SK-N-SH (cell line): ENCODE measurements at places on chromosomes 3 and 15. TPM values are rescaled to one million over a fixed set of nuclear protein-coding genes. Genes with fewer than 3 reads are reported as not detected.

NR2F2 gene
- 2.8 and 3.9 TPM in 2 replicates for polyA plus RNA-seq

RPP25 gene
- polyA plus RNA-seq = 1.7 TPM in 2 replicates

FBXW12 gene
- polyA plus RNA-seq = 0.07 TPM in 1 of 2 replicates, not detected in the other

IQCB1 gene
- polyA plus RNA-seq = 10.4 and 14.3 TPM in 2 replicates

NPAP1 gene
- under 0.01 TPM in 1 of 2 replicates, not detected in the other for polyA plus RNA-seq

GADL1 gene
- polyA plus RNA-seq = not detected in 2 replicates

ZNF35 gene
- 2.4 and 4.5 TPM in 2 replicates for polyA plus RNA-seq

CCDC33 gene
- polyA plus RNA-seq = 3.3 and 4.0 TPM in 2 replicates

GABRR3 gene
- not detected in 2 replicates for polyA plus RNA-seq

LIPC gene
- not detected in 2 replicates for polyA plus RNA-seq

TRH gene
- not detected in 2 replicates for polyA plus RNA-seq

OIP5 gene
- 7.2 and 8.4 TPM in 2 replicates for polyA plus RNA-seq

DNA sequence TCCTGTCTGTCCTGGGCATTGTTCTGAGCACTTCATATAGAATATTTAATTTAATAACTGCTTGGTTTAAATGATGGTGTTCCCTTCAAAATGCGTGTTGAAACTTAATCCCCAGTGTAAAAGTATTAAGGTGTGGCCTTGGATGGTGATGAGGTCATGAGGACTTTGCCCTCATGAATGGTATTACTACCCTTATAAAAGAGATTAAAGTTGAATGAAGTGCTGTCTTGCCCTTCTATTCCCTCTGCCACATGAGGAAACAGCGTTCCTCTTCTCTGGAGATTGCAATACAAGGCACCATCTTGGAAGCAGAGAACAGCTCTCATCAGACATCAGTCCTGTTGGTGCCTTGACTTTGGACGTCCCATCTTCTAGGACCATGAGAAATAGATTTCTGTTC is 374.4 kb downstream of the PTPRG start:
- H3K4me1 ChIP-seq = peaks cover 3% of the 10 kb centered on the region; the same call in 1 of the 2 replicates
- H3K27ac ChIP-seq = no peak overlapping the region
- H3K4me3 ChIP-seq = no peak overlapping the region
- H3K36me3 ChIP-seq = no peaks in the 10 kb centered on the region

DNA sequence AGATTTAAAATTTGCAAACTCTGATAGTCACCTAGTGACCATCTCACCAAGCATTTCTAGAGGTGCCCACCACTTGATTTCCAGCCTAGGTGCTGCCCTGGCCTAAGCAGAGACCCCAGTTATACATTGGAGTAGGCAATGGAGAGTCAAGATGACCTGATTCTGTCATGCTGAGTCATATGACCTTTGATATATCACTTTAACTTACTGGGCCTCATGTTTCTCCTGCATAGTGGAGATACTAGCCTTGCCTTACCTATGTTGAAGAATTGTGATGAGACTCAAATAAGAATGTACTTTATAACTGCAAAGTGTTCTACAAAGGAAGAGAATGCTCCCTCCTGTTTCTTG is 75.5 kb upstream of the XCR1 start:
- H3K27me3 ChIP-seq = peaks cover 26% of the 10 kb centered on the region; the same call in 1 of the 2 replicates
- H3K4me3 ChIP-seq = no peak overlapping the region
- H3K4me1 ChIP-seq = no peaks in the 10 kb centered on the region
- H3K27ac ChIP-seq = no peak overlapping the region
- no peaks in the 10 kb centered on the region for H3K36me3 ChIP-seq

DNA sequence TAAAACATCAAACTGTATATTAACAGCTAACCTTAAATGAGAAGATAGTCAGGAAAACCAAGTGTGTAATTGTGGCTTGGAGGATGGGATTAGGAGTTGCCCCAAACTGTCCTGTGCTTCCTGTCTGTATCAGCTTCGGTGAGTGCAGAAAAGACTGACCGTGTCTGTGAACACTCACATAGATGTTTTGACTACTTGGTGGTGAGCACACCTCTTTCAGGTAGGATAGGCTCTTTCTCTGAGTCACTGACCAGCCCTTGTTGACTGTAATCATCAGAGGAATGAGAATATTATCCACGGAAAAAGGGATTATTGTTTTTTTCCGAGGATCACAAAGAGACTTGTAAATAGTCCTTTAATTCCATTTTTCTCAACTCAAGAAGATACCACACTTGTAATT is 51.5 kb downstream of the GMNC start:
- no peak overlapping the region for H3K4me3 ChIP-seq
- H3K4me1 ChIP-seq = no peaks in the 10 kb centered on the region
- no peaks in the 10 kb centered on the region for H3K36me3 ChIP-seq
- H3K27me3 ChIP-seq = no peaks in the 10 kb centered on the region
- no peak for DNase-seq
- H3K27ac ChIP-seq = no peak overlapping the region

DNA sequence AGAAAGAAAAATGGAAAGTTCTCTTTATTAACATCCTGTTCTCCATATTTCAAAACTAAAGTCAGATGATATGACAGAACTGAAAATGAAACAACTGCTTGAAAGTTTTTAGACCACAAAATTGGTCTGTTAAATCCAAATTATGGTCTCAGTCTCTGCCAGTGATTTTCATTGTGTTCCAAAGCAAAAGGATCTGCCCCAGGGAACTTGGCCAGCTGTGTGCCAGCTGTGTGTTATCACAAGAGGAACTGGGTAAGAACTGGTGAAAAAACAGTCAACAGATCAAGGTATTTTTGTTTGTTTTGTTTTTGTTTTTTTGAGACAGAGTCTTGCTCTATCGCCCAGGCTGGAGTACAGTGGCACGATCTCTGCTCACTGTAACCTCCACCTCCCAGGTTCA is 323.3 kb downstream of the CTNNB1 start:
- peak; percentile 9 for DNase-seq
- no peaks in the 10 kb centered on the region for H3K4me1 ChIP-seq
- H3K36me3 ChIP-seq = no peaks in the 10 kb centered on the region
- no peak overlapping the region for H3K27ac ChIP-seq
- no peak overlapping the region for H3K4me3 ChIP-seq
- no peaks in the 10 kb centered on the region for H3K27me3 ChIP-seq

DNA sequence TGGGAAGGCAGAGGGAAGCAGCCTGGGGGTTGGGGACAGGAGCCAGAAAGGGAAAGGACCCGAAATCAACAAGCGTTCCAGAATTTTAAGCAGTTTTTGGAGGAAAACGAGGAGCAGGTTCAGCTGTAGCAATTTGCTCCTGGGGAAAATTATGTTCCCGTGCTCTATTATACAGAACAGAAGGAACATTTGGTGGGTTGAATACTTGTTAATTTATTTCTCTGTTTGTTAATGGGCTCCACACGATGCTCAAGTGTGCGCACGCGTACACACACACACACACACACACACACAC is 149.2 kb upstream of the LINGO1 start:
- H3K27me3 ChIP-seq = peaks cover 11% of the 10 kb centered on the region; the same call in 1 of the 2 replicates
- no peak overlapping the region for H3K4me3 ChIP-seq
- no peaks in the 10 kb centered on the region for H3K36me3 ChIP-seq
- H3K4me1 ChIP-seq = no peaks in the 10 kb centered on the region

GRCh38 chr3:126891141-126891540 is 91.8 kb upstream of the PLXNA1 start:
- DNase-seq = no peak
- no peak overlapping the region for H3K27ac ChIP-seq
- no peaks in the 10 kb centered on the region for H3K36me3 ChIP-seq
- H3K4me1 ChIP-seq = peaks cover 7% of the 10 kb centered on the region

GRCh38 chr3:149613988-149614387 is 43.8 kb downstream of the WWTR1 start:
- DNase-seq = no peak
- H3K4me1 ChIP-seq = peaks cover 3% of the 10 kb centered on the region; the same call in 1 of the 2 replicates

DNA sequence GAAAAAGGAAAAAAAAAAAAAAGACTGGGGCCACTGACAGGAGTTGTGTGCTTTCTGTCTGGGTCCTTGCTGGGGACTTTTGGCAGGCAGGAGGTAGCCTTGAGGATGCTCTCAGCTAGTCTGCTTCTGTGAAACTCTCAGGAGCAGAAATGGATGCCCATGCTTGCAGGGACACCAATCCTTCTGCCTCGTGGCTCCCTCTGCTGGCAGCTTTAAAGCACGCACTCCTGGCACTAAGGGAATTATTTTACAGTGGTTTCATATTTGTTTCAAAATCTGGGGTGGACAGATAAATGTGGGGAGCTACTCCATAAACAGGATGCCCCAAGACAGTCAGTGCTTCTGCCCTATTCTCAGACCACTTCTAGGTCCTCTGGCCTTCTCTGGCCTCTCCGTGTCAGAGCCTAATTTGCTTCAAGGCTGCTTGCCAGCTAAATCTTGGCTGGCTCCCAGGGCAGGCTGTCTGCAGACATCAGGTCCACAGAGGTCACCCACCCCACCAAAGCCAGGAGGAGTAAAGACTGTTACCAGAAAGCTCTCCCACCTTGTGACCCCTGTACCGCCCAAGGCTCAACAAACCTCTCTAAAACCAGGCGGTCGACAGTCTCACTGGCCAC is 17.1 kb downstream of the TRAIP start:
- peak overlapping the region; percentile 93 for H3K27ac ChIP-seq
- peaks cover 5% of the 10 kb centered on the region for H3K36me3 ChIP-seq
- peak; percentile 74 for DNase-seq
- H3K4me3 ChIP-seq = no peak overlapping the region; the same call in 1 of the 2 replicates

- H3K4me1 ChIP-seq = no peaks in the 10 kb centered on the region
- H3K27me3 ChIP-seq = no peaks in the 10 kb centered on the region
- H3K27ac ChIP-seq = no peak overlapping the region
- no peak overlapping the region for H3K4me3 ChIP-seq
- DNase-seq = no peak
Observed at GRCh38 chr3:154361099-154361498, 36.8 kb upstream of the DHX36 start.

- H3K27me3 ChIP-seq = peaks cover 38% of the 10 kb centered on the region
- H3K4me1 ChIP-seq = peaks cover 5% of the 10 kb centered on the region; the same call in 1 of the 2 replicates
- no peaks in the 10 kb centered on the region for H3K36me3 ChIP-seq
- peak; percentile 21 for DNase-seq
- no peak overlapping the region for H3K27ac ChIP-seq
- no peak overlapping the region for H3K4me3 ChIP-seq
Observed at GRCh38 chr3:137761099-137761562, 3.0 kb upstream of the SOX14 start.

- H3K4me1 ChIP-seq = no peaks in the 10 kb centered on the region
- no peak for DNase-seq
- no peak overlapping the region for H3K27ac ChIP-seq
- no peaks in the 10 kb centered on the region for H3K27me3 ChIP-seq
Observed at GRCh38 chr3:134542287-134542958, 56.6 kb downstream of the CEP63 start.

DNA sequence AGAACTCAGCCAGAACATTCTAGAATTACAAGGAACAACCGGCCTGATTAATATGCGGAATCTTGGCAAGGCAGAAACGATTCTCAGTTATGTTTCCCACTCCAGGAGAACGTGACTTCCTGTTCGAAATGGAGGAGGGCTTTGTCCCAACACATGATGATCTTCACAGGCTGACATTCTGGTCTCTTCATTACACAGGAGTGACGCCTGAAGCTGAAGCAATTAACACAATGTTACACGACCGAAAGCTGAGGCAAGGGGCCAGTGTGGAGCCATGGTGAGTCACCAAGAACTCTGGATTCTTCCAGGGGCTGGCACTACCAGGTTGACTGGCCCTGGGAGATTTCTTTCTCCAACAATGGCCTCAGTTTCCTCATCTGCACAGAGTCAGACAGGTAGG is 40.9 kb downstream of the RFTN1 start:
- H3K27ac ChIP-seq = no peak overlapping the region
- no peak overlapping the region for H3K4me3 ChIP-seq
- H3K36me3 ChIP-seq = peaks cover 19% of the 10 kb centered on the region
- peaks cover 25% of the 10 kb centered on the region; the same call in 1 of the 2 replicates for H3K4me1 ChIP-seq
- no peaks in the 10 kb centered on the region for H3K27me3 ChIP-seq

DNA sequence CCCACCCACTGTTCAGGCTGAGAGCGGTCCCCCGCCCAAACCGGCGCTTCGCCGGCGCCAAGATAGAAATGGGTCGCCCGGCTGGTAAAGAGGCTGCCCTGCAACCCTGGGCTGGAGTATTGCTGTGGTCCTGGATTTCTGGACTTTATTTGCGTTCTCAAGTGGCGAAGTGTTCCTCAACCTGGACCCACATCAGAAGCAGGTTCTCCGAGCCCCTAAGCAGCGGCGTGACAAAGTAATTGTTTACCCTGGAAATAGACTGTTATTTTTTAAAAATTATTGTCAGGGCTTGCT is 481 bp upstream of the DYNC1LI1 start:
- peak overlapping the region; percentile 90 for H3K27ac ChIP-seq
- DNase-seq = no peak
- H3K36me3 ChIP-seq = no peaks in the 10 kb centered on the region
